ENCODE measurements at places on chromosomes 2 and 18. TPM values are rescaled to one million over a fixed set of nuclear protein-coding genes. Genes with fewer than 3 reads are reported as not detected.

DNA sequence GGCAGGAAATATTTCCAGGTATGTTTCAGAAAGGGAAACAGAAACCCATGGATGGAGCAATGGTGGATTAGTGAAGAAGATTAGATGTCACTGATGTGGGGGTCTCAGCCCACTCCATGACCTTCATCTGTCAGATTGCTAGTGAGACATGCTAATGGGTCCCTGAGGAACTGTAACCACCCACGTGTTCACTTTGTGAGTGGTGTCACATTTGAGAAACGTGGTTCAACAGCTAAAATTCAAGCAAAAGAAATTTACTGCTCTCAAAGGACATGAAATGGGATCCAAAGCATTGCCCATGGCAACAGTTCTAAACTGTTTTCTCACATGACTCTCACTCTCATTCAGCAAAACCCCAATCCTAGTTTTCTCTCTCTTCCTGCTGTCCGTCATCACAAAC is 776.1 kb downstream of the ERBB4 start:
- no peak for DNase-seq

DNA sequence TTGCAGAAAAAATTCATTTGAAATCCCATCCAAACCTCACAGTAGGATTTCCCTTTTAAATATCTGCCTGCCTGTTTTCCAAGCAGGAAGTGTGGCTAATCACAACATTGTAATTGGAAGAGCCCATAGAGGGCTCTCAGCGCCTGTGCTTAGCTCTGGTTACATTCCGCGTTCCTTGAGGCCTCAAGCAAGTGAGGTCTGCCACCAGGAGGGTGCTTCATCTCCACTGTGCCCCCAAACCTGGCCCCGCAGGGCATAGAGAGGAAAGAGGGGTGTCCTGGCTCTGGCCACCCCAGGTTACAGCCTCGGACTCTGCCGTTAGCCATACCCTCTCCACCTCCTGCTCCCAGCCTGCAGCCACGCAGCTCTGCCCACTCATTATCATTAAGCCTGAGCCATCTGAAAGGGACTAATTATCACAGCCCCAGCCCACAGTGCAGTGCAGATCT is 214.8 kb downstream of the SP3 start:
- peak; percentile 44 for DNase-seq

DNA sequence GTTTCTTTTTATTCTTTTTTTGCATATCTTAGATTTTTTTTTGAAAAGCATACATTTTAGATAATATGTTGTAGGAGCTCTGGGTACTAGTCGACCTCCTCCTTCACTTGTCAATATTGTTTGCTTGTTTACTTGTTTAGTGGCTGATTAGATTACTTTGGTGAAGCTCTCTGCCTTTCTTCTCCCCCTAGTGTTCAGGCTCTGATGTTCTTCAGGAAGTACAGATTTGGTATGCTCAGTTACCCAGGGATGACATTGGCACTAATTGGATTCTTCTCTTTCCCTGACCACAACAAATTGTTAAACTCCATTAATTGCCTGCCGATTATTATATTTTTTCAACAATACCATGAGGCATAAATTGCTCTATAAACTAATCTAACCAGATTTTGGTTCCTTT is 491.2 kb downstream of the SUCLG1 start:
- DNase-seq: no peak

Gene CD8B
- 0.41 TPM for polyA plus RNA-seq

Gene CYP27C1
- polyA plus RNA-seq: 8.3 TPM

Gene SNRNP27
- 81.5 TPM for polyA plus RNA-seq

GRCh38 chr2:76197842-76198448 is 487.2 kb upstream of the GCFC2 start:
- peak; percentile 56 for DNase-seq

GRCh38 chr2:69453475-69454129 is 16.4 kb upstream of the NFU1 start:
- no peak for DNase-seq

DNA sequence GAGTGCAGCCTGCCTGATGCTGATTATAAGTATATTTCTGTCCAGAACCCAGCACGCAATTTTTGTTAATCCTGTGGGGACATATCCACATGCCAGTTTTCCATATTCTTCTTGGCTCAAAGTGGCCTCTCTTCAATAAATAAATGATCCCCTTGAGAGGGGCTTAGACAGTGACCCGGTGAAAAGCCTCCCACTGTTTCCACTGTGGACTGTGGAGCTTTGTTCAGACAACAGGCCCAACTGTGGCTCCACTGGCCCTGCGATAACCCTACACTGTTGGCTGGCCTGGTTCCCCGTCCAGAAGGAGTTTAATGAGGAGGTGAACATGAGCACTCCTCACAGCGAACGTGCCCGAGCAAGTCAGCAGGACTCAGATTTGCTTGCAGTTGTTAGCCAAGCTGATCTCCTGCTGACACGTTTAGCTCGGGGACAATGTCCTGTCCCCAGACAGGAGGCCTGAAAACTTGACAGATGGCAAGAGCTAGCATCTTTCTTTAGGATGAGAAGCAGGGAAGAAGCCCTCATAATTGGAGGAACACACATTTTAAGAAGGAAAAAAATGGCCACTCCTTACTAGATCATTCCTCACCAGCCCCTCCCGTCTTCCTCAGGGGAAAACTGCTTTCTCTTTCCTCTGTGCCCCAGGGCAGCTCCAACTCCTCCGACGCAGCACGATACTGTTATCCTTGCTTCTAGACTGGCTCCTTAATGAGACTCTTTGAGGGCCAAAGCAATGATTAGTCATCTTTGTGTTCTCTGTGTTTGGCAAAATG is 20.0 kb upstream of the MTCL1 start:
- DNase-seq: no peak

- no peak for DNase-seq
Observed at GRCh38 chr2:120985997-120986651, 250.5 kb downstream of the GLI2 start.

GRCh38 chr2:188032786-188033185 is 258.9 kb upstream of the GULP1 start:
- no peak for DNase-seq

- no peak for DNase-seq
Observed at GRCh38 chr18:52325997-52326396, 14.0 kb upstream of the DCC start.

- peak; percentile 36 for DNase-seq
Observed at GRCh38 chr2:50143822-50144575, 887.9 kb downstream of the NRXN1 start.

Gene C2orf80
- 0.17 TPM for polyA plus RNA-seq

Gene LRRC30
- polyA plus RNA-seq: 0.21 TPM

DNA sequence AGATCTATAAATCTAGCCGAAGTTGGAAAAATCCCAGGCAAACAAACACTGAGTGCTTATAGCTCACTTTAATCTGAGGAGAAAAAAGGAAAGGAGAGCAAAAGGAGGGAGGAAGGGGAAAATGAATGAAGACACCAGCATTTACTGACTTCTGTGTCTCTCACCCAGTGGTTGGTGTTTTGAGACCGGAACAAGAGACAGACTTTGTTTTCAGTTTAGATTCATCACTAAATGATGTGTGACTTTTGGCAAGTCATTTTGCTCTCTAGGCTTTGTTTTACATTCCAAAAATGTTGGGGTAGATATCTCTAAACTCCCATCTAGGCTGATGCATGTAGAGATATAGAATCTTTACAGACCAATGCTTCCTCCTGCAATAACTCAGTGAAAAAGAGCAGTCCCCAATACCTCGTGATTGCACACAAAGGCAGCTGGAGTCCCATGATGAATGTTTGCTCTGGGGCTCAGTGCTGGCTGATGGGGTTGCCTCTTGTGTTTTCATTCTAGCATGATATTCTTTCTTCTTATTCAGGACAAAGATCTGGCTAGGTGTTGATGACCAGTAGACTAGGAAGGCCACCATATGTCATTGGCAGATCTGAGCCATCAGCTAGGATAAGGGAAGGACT is 51.4 kb downstream of the TRIB2 start:
- no peak for DNase-seq

DNA sequence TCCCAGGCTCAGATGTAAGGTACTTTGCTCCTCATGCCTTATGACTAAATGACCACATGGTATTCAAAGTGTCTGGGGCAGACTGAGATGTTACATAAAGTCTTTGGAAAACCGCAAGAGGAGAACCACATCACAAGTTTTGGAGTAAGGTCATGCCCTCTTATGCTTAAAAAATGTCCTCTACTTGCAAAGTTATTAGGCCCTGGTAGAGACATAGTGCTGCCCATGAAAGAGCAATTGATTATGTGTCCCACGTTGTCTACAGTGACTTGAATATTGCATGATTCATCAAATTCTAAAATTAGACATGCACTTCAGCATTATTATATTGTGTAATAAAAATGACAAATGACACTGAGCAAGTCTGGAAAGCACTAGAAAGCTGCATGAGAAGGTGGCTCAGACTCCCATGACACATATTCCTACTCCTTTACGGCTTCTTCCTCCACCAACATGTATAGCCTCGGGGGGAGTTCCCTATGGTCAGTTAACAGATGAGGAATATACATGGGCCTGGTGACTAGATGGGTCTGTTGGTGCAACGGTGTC is 602.6 kb upstream of the VRK2 start:
- DNase-seq: no peak

- no peak for DNase-seq
Observed at GRCh38 chr2:97966545-97967215, 29.1 kb downstream of the TMEM131 start.

DNA sequence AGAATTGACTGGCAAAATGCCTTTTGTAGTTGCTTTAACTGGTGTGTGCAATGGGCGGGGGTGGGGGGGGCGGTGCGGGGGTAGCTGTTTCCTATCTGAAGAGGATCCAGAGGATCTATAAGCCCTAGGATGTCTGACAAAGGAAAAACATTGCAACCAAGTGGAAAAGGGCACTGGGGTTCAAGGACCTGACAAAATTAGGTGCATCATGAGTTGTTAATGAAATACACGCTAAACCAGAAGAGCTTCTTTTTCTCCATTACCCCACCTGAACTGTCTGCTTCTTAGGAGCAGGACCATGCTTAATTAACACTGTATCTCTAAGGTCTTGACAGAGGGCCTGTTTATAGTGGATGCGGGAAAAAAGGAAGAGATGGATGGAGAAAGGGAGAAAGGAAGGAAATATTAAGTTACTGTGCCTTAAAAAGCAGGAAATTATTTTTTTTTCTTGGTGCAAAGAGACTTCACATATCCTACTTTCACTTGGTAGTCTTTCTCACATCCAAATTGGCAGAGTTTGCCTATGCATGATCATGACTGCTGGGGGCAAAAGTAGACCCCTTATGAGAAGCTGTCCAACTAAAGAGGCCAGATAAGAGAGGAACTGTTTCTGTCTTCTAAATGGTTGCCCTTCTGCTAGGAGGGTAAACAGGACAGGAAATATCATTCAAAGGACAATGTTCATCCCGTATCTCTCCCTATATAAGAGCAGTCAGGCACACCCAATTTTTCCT is 4.6 kb downstream of the RND3 start:
- DNase-seq: no peak

Gene DTNA
- polyA plus RNA-seq: 17.1 TPM

Gene LAMA1
- 80.1 TPM for polyA plus RNA-seq

GRCh38 chr2:41495050-41495449 is 552.8 kb upstream of the PKDCC start:
- DNase-seq: no peak

DNA sequence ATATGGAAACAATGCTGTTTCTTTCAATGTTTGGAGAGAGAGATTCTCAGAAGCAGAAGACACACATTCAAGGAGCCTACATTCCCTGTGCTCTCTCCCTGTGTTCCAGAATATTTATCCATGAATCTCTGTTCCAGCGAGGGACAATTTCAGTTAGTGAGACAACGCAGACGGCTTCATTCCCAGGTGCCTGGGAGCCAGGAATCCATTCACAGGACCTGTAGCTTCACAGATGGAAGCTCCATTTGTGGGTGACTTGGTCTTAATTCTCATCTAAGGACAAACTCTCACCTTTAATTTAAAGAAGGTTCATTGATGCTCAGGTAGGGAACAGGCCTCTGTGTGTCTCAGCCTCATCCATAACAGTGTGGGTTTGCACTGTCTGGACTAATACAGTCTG is 1156.6 kb downstream of the RPIA start:
- DNase-seq: no peak

GRCh38 chr18:74328206-74328605 is 12.6 kb downstream of the C18orf63 start:
- DNase-seq: no peak

Gene FOSL2
- polyA plus RNA-seq: 27.4 TPM

Gene TUBA3E
- polyA plus RNA-seq: 0.21 TPM

DNA sequence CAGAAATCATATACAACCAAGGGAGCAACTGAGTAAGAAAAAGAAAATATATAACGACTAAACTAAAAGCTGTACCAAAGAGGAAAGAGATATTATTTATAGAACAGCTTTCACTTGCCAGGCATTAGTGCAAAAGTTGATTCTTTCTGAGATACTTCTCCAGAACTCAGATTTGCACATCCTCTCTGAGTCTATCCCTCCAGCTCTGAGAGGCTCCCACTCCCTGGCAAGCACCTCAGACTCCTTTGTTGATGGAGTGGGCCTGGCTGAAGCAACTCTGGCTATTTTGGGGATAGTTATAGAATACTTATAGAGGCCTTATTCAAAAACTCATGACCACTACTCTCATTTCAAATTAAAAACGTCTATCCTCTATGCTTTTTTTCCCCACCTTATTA is 501.6 kb upstream of the TNP1 start:
- no peak for DNase-seq

Gene MCEE
- polyA plus RNA-seq: 21.8 TPM

GRCh38 chr2:123720760-123721159 is 304.3 kb upstream of the CNTNAP5 start:
- DNase-seq: no peak

GRCh38 chr18:10560452-10561045 is 34.7 kb downstream of the NAPG start:
- peak; percentile 74 for DNase-seq

DNA sequence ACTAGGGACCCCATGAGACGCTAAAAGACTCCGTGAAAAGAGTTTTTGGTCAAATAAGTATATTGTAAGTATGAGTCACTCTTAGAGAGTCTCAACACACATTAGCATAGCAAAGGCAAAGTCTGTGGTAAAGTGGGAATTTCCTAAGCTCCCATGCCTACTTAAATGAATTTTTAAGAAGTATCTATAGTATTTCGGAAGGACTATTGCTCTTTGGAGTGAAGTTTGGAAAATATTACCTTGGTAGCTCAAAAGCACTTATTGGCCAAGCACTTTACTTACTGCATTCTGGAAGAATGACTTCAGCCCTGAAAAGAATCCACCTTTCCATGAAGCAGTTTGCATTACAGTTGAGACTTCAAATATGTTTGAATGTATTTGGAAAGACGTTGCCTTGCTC is 57.1 kb downstream of the CAVIN2 start:
- DNase-seq: no peak

Gene CCDC178
- polyA plus RNA-seq: 2.4 TPM

- peak; percentile 54 for DNase-seq
Observed at GRCh38 chr2:11446733-11447248, 19.2 kb downstream of the E2F6 start.

GRCh38 chr2:177738461-177739235 is 333.9 kb downstream of the PDE11A start:
- DNase-seq: no peak

Data from right renal pelvis (tissue), 4 donors.